ENCODE measurements at places on chromosomes 1 and 21. TPM values are rescaled to one million over a fixed set of nuclear protein-coding genes. Genes with fewer than 3 reads are reported as not detected.

- DNase-seq: no peak
Observed at GRCh38 chr1:232474826-232475225, 155.1 kb downstream of the SIPA1L2 start.

LAMC2 gene
- total RNA-seq: 0.11 TPM

- DNase-seq: no peak
Observed at GRCh38 chr1:3911981-3912808, 12.1 kb upstream of the C1orf174 start.

- DNase-seq: no peak
Observed at GRCh38 chr1:229059671-229060539, 211.0 kb upstream of the RAB4A start.

DSCAM gene
- not detected for total RNA-seq

DNA sequence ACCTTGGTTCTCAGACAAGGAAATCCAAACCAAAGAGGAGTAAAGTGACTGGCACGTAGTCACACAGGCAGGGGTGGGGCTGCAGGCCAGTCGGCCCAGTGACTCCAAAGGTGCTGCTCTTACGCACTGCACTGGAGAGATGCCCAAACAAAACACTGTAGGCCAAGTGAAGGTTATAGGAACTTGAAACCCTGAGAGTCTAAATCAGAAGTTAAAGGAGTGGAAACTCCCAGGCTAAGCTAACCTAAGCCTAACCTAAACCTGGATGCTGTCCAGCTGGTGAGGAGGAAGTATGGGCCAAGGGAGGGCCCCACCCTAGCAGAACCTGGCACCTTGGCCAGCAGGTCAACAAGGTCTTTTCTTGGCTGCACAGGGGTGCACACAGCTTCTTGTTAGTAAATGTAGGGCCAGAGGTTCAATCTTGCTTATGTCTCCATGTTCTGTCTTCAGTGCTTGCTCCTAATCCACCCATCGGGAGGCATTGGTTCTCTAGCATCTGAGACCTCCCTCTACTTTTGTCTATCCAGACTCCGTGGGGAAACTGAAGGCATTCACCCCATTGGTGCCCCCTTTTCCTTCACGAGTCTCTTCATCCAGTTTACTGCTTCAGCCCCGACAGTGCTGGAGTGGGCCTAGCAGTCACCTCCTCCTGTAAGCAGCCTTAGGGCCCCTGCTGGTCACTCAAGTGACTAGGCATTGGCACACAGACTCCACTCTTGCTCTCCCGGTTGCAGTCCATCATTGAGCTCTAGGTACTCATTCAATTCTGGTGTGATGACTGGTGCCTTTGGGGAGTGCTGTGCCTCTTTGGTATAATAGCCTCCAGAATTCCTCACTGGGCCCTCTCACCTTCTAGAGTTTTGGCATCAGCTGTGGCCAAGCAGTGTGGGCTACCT is 12.9 kb upstream of the TMEM125 start:
- no peak for DNase-seq

All from A673 (cell line).